Lung microvascular endothelial cell (primary cell): ENCODE measurements at places on chromosomes 5 and 9. TPM values are rescaled to one million over a fixed set of nuclear protein-coding genes. Genes with fewer than 3 reads are reported as not detected.

Gene ADAMTS16
- total RNA-seq: not detected in 2 replicates

Gene TYRP1
- total RNA-seq: 2.0 and 2.2 TPM in 2 replicates

DNA sequence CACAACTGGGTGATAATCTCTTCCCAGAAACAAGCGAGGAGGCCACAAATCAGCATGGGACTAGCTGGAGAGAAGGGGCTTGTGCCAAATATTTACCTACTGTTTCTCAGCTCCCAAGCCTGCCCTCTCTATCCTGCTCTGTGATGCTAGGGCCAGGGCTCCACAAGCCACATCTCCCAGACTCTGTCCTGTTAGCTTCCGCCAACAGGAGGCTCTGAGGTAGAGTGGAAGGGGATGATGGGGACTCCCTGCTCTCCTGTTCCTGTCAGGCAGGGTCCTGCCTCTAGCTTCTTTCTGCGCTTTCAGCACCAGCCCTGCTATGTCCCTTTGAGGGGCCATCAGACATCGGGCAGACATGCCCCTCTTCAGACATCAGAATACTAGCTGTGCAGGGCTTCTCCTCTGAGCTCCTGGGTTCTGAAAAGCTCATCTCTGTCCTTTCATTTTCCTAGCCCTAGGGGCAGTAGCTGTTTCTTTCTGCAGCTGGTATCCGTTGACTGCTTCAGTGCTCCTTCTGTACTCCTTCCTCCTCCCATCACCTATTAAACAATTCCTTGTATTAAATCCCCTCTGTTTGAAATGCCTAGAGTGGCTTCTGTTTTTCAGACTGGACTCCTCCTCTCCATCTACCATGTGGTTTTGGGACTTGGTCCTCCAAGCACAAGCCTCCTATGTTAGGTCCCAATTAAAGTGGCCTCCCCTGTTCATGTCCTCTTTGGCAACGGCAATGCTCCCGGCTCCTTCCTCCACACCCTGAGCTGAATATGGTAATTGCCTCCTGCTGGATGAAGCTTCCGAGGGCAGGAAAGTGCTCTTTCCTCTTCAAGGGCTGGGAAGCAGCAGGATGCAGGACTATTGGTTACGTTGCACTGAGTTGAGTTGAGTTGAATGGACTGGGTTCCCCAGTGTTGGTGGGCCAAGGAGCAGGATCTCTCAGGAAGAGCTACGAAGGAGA lies 161.1 kb upstream of the TBC1D2 start:
- no peak for DNase-seq

GRCh38 chr5:114018186-114018585 lies 343.7 kb upstream of the KCNN2 start:
- DNase-seq: peak; percentile 20

DNA sequence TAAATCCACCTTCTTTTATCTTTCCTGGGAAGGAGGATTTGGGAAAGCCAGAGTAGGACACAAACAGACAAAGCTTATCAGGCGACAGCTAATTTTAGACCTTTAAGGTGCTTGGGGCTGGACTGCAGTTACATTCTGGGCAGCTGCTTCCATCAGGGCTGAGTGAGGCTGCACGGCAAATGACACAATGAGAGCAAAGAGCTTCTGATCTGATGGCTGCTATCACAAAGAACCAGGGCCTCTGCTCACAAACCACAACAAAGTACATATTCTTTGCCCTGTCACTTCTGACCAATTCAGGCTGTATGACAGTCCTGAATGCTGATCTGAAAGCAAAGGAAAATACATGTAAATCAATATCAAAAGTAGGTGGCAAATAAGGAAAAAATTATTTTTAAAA lies 93.1 kb downstream of the MRPS27 start:
- no peak for DNase-seq

DNA sequence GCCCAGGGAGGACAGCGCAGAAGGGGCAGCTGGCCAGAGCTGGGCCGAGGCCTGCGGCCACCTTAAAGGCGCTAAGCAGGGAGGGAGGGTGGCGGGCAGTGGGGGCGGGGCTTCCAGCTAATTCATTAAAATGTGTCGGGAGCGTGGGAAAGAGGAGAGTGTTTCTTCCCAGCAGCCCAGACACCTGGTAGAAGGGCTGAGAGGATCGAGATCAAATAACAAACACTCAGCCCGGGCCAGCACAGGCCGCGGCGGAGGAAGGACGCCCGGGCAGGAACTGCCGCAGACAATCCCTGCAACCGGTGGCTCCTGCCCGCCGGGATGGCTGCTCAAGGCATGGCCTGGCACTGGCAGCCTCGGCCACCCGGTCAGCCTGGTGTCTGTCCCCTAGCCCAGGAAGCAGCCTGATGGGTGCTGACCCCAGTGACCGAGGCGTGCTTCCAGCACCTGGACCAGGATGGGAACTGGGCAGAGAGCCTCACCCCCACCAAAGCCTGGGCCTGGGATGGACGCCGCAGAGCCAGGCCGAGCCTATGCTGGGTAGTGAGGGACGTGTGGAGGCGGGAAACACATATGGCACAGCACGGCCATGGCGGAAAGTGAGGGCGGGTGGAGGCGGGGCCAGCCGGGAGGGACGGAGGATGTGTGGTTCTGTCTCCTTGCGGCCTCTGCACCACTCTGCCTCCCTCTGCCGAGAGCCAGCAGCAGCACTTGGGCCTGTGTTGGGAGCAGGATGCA lies 3.2 kb upstream of the NRARP start:
- peak; percentile 95 for DNase-seq

DNA sequence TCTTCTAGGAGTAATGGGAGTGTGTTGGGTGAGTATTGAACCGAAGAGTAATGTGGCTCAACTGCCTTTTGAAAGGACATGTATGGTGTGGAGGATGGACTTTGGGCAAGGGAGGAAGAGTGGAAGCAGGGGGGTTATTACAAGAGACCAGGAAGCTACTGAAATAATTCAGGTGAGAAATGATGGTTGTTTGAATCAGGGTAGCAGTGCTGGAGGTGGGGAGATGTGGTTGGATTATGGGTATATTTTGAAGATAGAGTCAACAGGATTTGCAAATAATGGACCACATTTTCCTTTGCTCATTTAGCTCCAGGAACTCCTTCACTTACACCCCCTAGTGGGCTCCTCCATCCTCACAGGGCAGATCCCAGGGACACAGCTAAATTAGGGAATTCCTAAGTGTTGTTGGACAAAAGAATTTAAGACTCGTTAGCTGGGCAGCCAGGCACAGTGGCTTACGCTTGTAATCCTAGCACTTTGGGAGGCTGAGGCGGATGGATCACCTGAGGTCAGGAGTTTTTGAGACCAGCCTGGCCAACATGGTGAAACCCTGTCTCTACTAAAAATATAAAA lies 1.2 kb upstream of the SLC4A9 start:
- no peak for DNase-seq

DNA sequence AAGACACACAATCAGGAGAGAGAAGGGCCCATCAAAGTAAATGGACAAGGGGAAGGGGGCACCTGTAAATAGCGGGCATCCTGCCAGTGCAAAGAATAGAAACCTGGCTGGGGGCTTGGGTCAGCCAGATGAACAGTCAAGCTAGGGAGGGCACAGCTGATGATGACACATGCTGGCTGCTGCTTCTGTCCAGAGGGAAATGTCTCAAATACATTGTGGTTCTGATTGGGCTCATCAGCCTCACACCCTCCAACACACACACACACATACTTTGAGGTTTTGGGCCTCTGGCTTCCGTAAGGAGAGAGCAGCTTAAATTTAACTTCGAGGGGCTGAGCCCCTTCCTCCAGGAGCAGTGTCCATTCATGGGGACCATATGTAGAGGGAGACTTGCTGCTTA lies 27.6 kb upstream of the SPATA31E1 start:
- DNase-seq: no peak
